ENCODE measurements at places on chromosomes 1 and 21.

- DNase-seq: no peak
Measured at GRCh38 chr1:204241050-204241449, 27.3 kb upstream of the GOLT1A start.

GRCh38 chr1:18893120-18893519, 9.2 kb downstream of the ALDH4A1 start:
- DNase-seq: no peak

- DNase-seq: no peak
Measured at GRCh38 chr1:30650968-30651320, 72.4 kb downstream of the MATN1 start.

DNA sequence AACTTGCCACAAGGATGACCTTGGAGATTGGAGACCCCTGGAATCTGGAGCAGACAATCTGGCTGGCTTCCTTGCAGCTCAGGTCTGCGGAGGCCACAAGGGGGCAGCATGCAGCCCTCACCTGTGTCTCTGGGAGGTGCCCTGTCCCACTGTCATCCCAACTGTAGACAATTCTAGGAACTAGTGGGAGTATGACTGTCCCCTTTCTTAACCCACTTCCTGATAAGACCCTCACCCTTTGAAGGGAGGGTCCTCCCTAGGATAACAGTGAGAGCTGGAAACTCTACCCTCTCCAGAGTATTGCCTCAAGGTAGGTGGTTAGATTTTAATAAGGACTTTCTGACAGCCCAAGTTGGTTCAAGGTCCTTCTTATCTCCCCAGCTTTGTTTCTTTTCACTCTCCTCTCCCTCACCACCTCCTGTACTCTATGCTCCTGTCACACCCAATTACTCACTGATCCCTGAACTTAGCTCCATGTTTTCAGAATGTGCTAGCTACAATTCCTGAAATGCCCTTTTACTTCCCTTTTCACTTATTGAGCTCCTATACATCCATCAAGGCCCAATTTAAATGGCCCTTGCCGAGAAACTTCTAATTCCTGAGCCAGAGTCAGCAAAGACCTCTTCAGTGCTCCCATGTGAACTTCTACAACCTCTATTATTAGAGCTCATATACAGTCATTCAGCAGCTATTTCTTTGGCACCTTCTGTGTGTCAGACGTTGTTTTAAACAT, 9.2 kb upstream of the KCNQ4 start:
- no peak for DNase-seq

DNA sequence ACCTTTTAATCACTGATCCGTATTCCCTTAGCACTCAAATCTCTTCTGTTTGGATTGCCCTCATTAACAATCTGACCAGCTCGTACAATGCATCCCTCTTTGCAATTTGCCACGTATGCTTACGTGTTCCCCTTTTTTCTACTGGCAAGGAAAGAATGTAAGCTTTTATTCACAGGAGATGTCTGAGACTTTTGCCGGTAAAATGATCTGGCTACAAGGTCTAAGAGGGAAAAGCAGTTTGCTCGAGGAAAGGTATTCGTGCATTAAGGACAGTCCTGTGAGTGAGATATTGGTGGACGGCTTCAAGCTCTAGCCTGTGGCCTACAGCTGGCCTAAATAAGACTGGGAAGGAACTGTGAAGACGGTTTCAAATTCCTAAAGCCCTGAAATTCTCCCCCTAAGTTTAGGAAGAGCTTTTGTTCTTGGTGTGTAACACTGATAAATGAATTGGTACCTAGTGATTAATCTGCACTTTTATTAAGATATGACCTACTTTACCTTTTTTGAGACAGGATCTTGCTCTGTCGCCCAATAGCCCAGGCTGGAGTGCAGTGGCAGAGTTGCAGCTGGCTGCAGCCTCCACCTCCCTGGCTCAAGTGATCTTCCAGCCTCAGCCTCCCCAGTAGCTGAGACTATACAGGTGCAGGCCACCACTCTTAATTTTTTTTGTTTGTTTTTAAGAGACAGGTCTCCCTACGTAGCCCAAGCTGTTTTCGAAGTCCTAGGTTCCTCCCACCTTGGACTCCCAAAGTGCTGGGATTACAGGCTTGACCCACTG, 895 bp upstream of the UBR4 start:
- no peak for DNase-seq

- no peak for DNase-seq
Measured at GRCh38 chr1:17227358-17227915, 21.5 kb upstream of the PADI3 start.

DNA sequence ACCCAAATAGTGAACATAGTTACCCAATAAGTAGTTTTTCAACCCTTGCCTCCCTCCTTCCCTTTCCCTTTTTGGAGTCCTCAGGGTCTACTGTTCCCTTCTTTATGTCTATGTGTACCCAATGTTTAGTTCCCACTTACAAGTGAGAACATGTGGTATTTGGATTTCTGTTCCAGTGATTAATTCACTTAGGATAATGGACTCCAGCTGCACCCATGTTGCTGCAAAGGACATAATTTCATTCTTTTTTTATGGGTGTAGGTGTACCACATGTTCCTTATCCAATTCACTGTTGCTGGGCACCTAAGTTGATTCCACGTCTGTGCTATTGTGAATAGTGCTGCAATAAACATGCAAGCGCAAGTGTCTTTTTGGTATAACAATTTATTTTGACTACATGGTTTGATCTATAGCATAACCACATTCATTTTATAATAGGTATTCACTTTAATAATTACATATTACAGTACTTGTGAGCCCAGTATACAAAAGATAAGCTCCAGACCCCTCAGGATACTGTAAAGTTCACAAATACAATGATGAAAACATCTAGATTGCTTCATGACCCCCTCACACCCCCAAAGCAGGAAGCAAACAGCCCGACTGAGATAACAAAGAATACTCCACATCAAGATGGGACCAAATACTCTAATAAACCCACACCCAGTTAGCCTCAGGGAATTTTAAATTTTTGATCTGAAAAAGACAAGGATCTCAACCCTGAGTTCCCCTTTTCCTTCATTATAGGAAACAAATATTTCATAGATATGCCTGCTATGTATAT, 45.3 kb downstream of the PUM1 start:
- DNase-seq: no peak

GRCh38 chr1:67942274-67942673, 108.2 kb downstream of the DIRAS3 start:
- no peak for DNase-seq

- no peak for DNase-seq
Measured at GRCh38 chr21:36596174-36596573, 102.7 kb upstream of the SIM2 start.

DNA sequence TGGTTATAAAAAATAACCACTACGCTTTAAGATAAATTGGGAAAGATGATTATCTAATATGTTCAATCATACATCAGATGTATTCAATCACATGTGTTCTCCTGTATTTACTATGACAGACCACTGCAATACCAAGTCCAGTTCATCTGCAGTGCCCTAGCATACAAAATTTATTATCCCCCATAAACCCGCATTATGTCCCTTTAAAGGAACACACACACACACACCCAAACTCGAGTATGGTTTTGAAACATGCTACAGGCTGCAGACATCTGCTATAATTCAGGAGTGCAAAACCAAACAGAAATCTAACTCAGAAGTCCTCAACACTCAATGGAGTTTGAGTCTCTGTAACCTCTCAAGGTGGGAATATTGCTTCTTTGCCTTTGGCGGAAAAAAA, 14.9 kb downstream of the ODF2L start:
- DNase-seq: no peak

DNA sequence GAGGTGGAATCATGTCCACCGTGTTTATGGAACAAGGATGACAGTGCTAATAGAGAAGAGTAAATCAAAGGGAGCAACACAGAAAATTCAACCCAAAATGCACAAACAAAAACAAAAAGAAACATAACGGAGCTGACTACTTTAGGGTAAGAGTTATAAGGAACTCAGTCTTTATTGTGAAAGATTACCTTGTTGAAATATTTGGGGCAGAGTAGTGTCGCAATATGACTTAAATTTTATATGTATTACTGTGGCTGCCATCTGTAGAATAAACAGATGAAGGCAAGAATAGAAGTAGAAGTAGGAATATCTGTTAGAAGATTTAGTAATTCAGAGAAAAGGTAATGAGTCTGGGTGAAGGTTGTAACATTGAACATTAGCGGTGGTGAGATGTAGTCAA, 913.9 kb downstream of the BRINP3 start:
- DNase-seq: no peak

DNA sequence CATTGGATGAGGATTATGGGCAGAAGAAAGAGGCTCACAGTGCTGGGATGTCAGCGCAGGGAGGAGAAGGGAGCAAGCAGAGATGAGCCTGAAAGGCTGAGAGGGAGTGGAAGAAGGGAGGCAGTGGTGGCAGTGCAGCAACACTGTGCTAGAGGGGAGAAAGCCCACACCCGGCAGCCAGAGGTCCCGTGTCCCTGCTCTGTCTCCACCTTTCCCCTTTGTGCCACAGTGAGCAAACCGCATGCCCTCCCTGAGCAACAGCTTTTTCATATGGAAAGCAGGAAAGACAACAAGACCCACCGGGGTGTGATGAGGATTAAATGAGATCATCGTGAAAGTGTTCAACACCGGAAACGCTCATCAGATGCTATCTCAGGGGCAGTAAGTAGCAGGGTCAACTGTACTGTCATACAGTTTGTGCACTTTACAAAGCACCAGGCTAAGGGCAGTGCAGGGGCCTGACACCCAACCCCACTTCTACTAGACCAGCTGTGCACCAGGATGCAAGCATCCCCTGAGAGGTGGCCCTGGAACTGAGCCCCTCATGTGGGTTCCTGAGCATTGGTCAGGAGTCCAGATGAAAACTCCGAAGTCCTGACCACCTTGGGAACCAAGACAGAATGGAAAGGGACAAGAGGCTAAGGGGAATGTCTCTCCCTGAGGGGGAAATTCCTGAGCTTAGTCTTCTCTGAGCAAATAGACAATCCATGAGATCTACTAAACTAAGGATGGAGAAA, 9.1 kb downstream of the NHLH1 start:
- no peak for DNase-seq

GRCh38 chr1:201755200-201755599, 73.8 kb upstream of the IPO9 start:
- DNase-seq: no peak

- DNase-seq: no peak
Measured at GRCh38 chr1:160404094-160404493, 3.7 kb downstream of the VANGL2 start.

GRCh38 chr1:94115254-94115899, 5.6 kb downstream of the ABCA4 start:
- no peak for DNase-seq

DNA sequence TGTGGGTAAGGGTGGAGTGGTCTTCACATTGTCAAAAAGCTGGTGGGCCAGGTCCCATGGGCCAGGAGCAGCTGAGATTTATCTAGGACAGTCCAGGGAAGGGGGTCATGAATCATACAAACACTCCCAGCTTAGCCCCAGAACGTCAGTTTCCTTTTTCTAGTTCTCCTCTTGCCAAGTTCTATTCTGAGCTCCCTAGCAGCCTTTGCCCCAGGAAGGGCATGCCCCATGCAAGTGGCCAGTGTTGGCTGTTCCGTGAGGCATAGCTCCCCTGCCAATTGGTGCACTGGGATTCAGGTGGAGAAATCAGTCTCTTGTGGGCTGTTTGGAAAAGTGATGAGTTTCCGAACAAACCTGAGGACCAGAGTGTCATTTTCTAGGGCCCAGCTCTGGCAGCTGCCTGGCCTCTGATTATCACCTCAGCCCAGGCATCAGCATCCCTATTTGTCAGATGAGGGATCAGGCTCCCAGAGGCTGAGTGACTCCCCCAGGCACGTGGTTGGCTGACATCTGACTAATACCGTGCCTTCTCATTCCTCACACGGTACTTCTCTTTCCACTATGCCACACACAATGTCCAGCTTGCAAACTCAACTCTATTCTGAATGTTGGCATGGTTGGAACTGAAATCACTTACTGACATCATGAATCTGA, 14.2 kb upstream of the MYOM3 start:
- DNase-seq: no peak

GRCh38 chr1:221712198-221712684, 29.6 kb downstream of the DUSP10 start:
- no peak for DNase-seq

DNA sequence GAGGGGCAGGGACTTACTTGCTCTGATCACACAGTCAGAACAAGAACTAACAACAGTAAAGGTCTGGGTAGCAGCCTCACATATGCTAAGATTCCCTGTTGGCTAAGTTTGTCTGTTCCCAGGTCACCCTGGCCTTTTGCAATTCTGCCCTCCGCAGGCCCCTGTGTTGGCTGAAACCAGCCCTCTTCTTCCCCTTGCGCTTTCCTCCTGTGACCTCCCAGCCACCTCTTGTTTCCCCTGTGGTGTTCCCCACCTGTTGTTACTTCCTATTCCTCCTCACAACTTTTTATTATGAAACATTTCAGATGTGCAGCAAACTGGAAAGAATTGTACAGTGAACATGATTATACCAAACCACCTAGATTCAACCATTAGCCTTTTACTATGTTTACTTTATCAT, 23.4 kb downstream of the MAPKAPK2 start:
- no peak for DNase-seq

- DNase-seq: no peak
Measured at GRCh38 chr1:230291731-230292620, 134.2 kb downstream of the PGBD5 start.

DNA sequence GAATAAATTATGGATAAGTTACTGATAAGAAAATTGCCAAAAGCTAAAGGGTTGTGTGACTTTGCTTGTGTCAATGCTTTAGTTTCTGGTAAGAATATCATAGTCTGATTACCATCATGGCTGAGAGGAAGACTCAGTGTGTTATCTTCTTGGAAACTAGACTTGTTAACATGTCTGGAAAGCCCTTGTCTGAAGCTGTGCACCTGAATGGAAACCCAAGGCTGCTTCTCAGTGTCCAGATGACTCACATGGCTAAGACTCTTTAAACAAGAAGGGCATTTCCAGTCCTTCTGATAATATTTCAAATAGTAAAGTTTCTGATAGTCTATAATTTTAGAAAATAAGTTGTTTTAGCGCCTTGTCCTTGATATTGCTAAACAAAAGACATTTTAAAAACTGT, 1092.7 kb downstream of the PLA2G4A start:
- DNase-seq: no peak

All from dorsolateral prefrontal cortex (tissue), 122 donors.